DMS79 treated with DMSO at 0.1 percent for 48 hours (cell line): ENCODE measurements at places on chromosomes 1 and 21.
A peak's percentile ranks its signal among the peaks of the same experiment; 100 is the strongest.

DNA sequence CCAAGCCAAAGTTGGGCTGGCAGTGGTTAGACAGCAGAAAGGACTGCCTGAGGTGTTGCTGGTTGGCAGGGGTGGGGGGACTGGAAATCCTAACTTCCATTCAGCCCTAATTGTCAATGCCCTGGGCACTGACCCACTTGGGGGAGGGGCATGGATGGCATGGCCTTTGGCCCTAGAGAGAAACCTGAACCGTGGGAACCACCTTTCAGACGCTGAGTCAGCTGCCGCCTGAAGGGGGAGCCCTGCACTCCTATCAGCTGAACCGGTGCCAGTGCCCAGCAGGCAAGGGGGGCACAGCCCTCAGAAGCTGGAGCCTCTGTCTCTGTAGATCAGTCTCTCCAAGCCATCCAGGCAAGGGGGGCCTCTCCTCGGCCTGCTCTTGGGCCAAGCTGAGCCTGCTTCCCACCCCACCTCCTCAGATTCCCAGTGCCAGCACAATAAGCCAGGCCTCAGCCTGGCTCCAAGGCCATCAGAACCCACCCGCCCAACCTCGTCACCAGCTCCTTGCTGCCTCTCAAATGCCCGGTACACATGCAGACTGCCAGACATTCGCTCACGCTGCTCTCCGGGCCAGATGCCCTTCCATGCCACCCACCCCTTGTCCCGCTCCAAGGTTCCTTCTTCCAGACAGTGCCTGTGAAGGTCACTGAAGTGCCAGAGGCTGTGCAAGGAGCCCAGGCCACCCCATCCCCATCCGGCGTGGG lies 11.6 kb downstream of the TINAGL1 start:
- DNase-seq = peak; percentile 29

GRCh38 chr21:37909936-37910335 lies 6.3 kb downstream of the KCNJ6 start:
- no peak for DNase-seq

DNA sequence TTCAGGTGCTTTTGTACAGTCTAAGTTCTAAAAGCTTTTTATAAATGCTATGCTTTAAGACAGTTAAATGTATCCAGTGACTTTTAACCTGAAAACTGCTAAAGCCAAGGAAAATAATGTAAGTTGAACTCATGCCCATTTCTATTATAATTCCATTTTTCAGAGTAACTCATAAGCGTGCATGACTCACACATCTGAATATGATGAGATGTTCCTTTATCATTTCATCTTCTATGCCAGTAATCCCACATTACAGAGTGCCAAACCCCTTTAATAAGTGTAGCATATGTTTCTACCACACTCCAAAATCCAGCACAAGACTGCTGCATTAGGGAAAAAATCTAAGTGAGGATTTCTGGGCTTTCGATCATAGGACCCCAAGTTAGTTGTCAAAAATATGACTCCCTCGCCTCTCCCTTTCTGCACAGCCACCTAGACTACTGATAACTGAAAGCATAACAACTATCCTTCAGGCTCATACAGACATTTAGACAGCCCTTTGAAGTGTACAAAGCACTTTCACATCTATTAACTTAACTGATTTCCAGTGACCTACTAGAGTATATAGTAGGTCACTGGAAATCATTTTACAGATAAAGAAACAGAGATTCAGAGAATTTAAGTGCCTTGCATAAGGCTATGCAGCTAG lies 45.3 kb downstream of the JAK1 start:
- DNase-seq = no peak

DNA sequence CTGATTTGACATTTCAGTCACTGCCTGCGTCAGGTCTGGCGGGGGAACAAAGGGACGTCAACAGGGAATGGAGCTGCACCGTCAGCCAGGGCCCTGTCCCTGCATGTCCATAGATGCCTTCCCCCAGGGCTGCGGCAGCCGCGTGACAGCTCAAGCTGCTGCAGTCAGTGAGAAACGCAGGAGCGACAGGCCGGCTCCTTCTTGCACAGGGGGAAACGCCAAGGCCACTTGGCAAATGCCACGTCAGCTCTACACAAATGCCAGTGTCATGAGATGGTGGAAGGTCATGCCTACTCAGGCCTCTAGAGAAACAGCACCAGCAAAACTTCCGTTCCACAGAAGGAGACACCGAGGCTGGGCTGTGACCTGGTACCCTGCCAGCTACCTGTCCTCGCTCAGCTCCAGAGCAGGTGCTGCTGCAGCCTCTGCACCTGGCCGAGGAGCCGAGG lies 37.7 kb downstream of the SYF2 start:
- DNase-seq = peak; percentile 67

GRCh38 chr1:223486366-223486765 lies 93.2 kb downstream of the CCDC185 start:
- peak; percentile 20 for DNase-seq
